Camera-type eye (tissue), 1 donor: ENCODE measurements at places on chromosomes 16 and 17. TPM values are rescaled to one million over a fixed set of nuclear protein-coding genes. Genes with fewer than 3 reads are reported as not detected.

The SOST gene
- 0.22 TPM for total RNA-seq

The TUBB3 gene
- 294 TPM for total RNA-seq

The TSPOAP1 gene
- total RNA-seq, result 52.3 TPM

The MYCBPAP gene
- 0.88 TPM for total RNA-seq

The NPIPB8 gene
- not detected for total RNA-seq

The MT1M gene
- total RNA-seq, result not detected

The TEDC2 gene
- total RNA-seq, result 7.0 TPM

The TOX3 gene
- total RNA-seq, result 32.6 TPM

The ARHGAP44 gene
- total RNA-seq, result 12.5 TPM

The WNT9B gene
- 0.16 TPM for total RNA-seq

The PRSS33 gene
- total RNA-seq, result 2.9 TPM

The SLFN11 gene
- 14.7 TPM for total RNA-seq

The TMC7 gene
- total RNA-seq, result 3.1 TPM

The NAGS gene
- 0.88 TPM for total RNA-seq
